ENCODE measurements at places on chromosomes 11 and 22.

DNA sequence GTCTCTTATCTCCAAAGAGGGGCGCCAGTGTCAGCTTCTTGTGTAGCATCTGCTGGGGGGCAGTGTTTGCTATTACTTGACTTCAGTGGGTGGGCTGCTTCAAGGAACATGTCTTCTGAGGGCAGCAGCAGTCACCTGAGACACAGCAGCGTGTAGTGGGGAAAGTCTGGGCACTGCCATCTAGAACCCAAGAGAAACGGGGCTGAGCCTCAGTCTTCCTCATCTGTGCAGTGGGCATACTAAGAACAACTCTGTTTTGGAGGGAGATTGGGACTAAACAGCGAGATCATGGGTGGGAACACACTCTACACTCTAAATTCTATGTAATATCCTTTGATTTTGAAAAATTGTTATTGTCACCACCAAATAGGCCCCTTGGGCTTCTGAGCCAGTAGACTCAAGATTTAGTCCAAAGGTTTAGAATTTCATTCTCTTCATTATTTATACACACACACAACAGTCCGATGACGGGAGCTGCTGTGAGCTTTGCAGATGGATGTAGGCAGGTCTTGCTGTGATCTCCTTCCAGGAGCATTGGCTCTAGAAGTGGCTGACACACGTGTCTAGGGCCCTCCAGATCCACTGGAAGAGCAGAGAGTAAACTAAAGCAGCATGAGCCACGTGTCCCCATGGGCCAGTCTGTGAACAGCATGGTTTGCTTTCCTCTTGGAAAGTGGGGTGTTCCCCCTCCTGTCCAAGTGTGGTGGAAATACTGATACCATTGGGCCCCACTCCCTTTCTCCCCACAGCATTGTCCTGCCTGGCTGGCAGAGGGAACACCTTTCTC is 51.8 kb downstream of the TRAF6 start:
- DNase-seq, result no peak

DNA sequence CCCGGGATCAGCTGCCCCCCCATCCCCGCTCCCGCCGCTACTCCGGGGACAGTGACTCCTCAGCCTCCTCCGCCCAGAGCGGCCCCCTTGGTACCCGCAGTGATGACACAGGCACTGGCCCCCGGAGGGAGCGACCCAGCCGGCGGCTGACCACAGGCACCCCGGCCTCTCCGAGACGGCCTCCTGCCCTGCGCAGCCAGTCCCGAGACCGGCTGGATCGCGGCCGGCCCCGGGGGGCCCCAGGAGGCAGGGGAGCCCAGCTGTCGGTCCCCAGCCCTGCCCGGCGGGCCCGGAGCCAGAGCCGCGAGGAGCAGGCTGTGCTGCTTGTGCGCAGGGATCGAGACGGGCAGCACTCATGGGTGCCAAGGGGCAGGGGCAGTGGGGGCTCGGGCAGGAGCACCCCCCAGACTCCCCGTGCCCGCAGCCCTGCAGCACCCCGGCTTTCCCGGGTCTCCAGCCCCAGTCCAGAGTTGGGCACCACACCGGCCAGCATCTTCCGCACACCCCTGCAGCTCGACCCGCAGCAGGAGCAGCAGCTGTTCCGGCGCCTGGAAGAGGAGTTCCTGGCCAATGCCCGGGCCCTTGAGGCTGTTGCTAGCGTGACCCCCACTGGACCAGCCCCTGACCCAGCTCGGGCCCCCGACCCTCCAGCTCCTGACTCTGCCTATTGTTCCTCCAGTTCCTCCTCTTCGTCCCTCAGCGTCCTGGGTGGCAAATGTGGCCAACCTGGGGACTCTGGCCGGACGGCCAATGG is 3.9 kb downstream of the RASL10A start:
- no peak for DNase-seq

DNA sequence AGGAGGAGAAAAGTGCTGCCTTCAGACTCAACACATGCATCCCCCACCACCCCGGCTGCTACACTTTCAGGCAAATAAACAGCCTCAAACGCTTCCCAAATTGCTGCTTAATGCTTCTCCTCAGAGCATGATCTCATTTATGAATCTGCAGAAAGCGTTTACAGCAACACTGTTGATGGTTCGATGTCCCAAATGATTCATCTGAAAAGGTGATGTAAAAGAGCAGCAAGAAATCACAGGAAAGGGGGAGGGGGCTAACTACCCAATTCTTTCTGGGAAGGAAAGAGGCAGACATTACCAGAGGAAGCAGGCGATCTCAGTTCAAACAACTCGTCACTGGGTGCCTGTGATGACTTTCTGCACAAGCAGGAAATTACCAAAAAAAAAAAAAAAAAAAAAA is 119.6 kb downstream of the TENM4 start:
- DNase-seq, result no peak

DNA sequence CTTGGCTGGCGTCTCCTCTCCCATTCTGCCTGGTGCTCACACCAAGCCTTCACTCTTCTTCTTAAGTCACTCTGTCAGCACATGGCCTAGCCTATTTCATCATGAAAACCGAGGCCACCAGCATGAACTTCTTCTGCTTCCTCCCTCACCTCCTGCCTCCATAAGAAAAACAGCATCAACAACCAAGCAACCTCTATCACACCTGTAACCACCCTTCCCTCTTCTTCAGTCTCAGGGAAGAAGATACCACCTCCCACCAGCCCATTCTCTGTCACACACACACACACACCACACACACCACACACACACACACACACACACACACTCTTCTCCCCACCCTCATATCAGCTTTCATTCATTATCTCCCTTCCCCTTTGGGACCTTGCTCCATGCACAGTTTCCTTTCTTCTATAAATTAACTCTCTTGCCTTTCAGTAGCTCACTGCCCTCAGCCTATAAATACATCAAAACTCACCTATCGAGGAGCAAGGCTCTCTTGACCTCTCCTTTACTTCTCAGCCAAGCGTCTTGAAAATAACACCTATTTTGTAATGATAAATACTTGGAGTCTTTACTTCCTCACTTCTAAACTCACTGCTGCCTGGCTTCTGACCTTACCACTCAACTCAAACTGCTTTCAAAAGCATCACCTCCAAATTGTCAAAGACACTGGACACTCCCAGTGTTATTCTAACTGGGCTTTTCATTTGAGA is 36.6 kb downstream of the SC5D start:
- no peak for DNase-seq

- no peak for DNase-seq
These were observed 4.9 kb upstream of the CCDC86 start for GRCh38 chr11:60836866-60837515.

DNA sequence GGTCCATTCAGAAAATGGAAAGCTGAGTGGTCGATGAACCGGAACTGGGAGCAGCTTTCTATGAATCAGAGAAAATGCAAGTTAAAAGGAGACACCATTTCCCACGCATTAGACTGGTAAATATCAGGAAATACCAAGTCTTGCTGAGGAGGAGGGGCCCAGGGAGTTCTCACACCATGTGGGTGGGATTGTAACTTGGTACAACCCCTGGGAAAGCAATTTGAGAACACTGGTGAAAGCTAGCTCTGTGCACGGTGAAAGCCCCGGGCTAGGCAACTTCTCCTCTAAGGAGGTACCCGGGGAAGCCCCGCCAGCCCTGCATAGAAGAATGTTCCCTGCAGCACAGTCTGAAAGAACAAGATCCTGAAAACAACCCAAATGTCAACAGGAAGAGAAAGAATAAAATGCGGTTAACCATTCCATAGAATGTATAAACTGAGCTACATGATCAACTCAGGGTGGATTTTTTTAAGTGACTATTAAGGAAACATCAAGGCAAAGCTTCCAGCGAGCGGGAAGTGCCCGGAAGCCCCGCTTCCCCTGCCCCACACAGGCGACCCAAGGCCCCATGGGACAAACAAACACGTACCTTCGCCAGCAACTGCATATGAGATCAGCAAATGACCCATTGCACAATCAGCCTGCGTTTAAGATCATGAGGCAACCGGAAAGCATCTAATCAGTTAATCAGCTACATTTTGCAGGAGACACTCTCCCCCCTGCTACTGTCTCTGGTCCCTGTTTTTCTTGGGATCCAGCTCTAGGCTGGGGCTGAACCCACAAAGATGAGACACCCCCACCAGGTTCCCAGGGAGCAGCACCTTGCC is 11.3 kb downstream of the SHANK2 start:
- DNase-seq, result peak; percentile 37

DNA sequence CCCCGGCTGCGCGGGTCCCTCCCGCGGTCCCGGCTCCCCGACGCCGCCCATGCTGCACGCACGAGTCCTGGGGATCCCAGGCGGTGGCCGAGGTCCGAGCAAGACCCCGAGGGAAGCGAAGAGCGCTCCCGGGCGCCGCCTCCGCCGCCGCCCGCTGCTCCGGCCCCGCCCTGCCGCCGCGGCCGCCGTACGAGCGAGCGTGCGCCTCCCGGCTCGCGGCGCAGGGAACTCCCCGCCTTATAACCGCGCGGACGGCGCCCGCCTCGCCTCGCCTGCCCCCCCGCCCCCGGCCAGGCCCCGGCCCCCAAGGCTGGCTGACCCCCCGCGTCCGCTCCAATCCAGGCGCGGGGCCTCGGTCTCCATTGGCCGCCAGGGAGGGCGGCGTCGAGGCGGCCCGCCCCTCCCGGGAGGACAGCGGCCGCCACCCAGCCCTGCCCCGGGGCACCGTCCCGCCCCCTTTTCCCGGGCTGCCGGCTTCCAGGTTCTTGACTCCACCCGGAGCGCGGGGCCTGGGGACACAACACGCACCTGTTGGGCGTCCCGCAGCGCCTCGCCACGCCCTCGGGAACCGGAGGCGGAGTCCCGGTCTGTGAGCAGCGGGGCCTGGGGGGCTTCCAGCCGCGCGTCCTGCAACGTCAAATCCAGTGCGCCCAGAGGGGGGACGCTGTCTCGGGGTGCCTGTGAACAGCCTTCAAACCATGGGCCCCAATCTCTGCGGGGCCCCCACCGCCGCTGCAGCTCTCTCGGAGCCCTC is at the start of gene FADS3:
Gene FADS3 (minus strand): TSS at position 215 of the 754 bp plus-strand sequence. CDS start 164 bp downstream, at position 51.
- peak; percentile 44 for DNase-seq

All from kidney capillary endothelial cell (primary cell).